ENCODE measurements at places on chromosomes 2 and 18.

- DNase-seq = no peak
Measured at GRCh38 chr2:229627728-229628127, 86.6 kb downstream of the DNER start.

GRCh38 chr18:58400331-58400870 lies 228.5 kb downstream of the ALPK2 start:
- DNase-seq = peak; percentile 29

GRCh38 chr2:197198890-197199289 lies 111.7 kb downstream of the ANKRD44 start:
- DNase-seq = no peak

DNA sequence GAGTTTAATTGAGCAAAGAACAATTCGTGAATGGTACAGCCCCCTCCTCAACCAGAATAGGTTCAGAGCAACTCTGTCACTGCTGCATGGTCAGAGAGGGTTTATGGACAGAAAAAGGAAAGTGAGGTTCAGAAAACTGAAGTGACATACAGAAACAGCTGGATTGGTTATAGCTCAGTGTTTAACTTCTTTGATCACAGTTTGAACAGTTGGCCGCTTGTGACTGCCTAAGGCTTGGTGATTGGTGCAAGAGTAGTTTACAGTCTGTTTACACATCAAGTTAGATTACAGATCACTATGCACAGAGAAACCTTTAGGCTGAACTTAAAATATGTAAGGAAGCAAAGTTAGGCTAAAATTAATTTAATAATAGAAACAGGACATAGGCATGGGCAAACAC lies 459.2 kb downstream of the KCNJ3 start:
- DNase-seq = no peak

DNA sequence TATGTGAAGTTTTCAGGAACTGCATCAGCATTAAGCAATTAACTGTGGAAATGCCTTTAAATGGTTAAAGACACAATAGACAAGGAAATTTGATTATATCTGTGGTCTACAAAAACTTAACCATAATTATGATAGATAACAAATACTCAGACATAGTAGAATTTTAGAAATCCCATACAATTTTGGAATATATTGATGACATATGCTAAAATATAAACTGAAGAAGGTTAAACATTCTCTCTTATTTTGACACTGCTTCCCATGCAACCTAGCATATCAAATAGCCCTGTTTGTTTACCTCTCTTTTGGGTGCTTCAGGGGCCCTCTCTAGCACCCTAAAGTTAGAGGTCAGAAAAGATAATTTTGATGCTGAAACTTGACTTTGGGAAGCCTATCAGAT lies 1274.8 kb upstream of the SLC39A10 start:
- DNase-seq = no peak

DNA sequence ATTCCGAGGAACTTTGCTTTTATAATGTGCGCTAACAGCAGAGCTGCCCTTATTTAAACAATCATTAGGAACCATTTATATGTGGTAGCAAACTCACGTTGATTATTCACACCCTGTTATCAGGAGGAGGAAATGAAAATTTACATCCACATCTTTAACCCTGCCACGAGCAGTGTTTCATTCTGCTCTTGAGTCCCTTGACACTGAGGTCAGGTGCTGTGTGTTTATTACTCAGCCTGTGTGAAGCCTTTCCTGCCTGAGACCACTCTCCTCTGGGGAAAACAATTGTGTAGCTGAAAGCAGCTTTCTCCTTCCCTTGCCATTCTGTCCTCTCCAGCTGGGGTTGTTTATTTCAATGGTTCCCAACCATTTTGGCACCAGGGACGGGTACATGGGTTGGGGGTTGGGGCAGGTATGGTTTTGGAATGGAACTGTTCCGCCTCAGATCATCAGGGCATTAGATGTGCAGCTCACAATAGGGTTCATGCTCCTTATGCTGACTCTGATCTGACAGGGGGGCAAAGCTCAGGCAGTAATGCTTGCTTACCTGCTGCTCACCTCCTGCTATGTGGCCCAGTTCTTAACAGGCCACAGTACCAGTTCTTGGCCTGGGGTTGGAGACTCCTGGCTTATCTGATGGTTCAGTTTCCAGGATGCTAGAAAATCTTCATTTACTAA lies 651.1 kb downstream of the TDRD15 start:
- no peak for DNase-seq

Measured in HFFc6 (cell line).